ENCODE measurements at places on chromosomes 4 and X.

DNA sequence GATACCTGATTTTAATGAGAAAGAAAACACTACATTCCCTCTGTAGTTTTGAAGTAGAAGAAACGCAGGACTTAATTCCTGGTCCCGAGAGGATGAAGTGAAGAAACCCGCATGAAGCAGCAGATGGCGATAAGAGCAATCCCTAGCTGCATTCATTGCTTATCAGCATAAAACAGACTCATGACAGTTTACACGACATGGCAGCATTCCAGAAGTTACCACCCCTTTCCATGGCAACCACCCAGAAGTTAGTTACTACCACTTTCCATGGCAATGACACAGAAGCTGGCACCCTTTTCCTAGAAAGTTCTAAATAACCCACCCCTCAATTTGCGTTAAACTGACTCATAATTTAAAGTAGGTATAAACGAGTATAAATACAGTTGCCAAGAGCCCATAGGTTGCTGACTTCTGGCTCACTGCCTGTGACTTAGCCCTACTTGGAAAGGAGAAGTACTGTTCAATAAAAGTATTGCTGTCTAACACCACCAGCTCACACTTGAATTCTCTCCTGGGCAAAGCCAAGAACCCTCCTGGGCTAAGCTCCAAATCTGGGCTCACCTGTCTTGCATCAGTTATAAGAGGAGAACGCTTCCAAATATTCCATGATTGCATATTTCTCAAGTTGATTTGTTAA lies 5.5 kb upstream of the XAGE2 start:
- no peak for DNase-seq

GRCh38 chr4:177974461-177974860 lies 532.2 kb upstream of the AGA start:
- DNase-seq = peak; percentile 14

DNA sequence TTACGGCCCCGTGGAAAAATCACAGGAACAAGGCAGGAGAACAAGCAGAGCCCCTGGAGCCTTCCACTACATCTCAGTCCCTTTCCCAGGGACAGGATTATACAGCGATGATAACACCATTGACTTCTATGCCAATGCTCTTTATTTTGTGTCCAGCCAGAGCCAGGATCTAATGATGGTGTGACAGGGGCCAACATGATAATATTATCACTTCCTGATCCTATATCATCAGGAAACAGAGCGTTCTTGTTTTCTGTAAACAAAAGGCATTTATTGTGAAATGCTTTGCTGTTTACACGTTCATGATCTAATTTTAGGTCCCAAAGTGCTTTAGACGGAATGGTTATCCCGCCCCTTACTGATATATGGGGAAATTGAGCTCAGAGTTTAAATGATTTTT lies 12.8 kb downstream of the TMPRSS11E start:
- no peak for DNase-seq

- no peak for DNase-seq
Observed at GRCh38 chrX:54419559-54420302, 20.5 kb upstream of the TSR2 start.

GRCh38 chr4:21790438-21791029 lies 158.0 kb downstream of the KCNIP4 start:
- peak; percentile 48 for DNase-seq

DNA sequence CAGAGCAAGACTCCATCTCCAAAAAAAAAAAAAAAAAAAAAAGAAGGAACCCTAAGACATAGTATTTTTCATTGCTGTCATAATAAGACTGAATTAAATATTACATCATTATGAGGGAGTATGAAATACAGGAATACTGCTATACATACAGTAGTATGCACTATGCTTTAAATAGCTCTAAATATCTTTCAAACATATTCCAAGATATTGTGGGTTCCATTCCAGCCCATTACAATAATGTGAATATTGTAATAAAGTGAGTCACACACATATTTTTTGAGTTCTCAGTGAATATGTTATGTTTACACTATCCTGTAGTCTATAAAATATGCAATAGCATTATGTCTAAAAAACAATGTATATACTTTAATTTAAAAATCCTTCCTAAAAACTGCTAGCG lies 64.8 kb downstream of the GPM6A start:
- no peak for DNase-seq

DNA sequence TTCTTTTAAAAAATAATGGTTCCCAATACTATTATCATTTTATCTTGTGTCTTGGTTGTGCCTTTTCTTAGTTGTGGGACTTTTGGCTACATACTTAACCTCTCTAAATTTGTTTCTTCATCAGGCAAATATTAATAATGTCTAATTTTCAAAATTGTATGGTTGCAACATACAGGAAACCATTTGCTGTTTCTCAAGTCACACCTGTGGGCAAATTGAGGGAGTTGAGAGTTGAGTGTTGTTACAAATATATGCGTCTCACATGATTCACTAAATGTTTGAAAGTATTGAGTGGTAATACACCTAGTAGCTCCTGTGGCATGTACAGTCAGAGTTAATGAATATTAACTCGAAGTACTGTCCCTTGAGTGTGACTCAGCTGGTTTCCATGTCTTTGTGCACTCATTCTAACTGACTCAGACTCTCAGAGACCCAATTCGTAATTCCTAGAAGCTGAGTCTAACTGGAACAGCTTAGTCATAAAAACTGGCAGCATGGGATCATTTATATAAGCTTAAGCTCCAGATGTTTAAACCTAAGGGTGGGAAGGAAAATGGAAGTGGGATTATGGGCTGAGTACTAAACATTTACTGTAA lies 802.4 kb downstream of the TRIML1 start:
- peak; percentile 99 for DNase-seq

- DNase-seq = no peak
Observed at GRCh38 chrX:109782994-109783700, 50.1 kb upstream of the ACSL4 start.

DNA sequence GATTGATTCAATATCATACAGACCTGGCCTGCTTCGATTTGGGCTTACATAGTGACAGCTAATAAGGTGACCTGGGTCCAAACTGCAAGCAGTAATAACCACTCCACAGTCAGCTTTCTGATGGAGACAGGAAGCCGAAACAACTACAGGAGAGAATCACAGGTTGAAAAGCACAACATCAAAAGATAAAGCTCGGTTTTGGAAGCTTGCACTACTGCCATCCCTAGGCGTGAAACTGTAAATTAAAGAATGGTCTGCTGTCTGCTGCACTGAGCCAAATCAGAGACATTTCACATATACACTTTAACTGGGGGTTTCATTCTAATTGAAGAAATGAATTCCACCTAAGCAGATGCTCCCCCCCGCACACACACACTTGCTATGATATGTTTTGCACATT lies 116.3 kb downstream of the DHX15 start:
- no peak for DNase-seq

DNA sequence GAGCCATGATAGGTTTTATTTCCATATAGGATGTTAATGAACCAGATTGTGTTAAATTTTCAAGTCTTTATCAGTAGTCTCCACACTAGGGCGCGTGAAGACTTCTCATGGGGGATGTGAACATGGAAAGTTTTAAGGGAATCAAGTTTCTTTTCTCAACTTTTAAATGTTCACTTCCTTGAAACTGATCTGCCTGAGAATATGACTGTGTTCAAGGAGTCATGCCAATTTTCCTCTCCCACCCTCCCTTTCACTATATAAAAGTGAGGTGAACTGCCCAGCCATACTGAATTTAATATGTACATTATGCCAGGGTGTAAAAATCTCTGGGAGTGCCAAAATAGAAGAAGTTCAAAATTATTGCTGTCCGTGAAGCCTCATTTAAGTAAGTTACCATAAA lies 30.4 kb upstream of the HPGDS start:
- DNase-seq = no peak

GRCh38 chr4:74394476-74395136 lies 29.7 kb downstream of the EREG start:
- DNase-seq = peak; percentile 40

- DNase-seq = no peak
Observed at GRCh38 chrX:144379156-144379555, 495.3 kb downstream of the UBE2NL start.

DNA sequence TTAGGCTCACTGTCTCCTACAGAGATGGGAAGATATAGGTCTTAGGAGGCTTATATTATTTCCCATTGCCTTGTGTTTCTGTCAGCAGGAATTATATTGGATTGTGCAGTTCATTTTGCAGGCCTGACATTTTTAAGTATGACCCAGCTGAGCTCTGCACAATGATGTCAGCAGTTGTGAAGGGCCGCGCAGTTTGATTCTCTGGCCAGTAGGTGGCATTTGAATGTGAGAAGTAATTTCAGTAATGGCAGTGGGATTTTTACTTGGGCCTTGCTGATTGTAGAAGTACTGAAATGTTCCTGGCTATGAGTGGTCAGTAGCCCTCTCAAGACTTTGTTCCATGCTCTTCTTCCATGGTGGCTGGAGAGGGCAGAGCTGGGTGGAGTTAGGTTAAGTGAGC lies 247.2 kb upstream of the MTMR8 start:
- no peak for DNase-seq

DNA sequence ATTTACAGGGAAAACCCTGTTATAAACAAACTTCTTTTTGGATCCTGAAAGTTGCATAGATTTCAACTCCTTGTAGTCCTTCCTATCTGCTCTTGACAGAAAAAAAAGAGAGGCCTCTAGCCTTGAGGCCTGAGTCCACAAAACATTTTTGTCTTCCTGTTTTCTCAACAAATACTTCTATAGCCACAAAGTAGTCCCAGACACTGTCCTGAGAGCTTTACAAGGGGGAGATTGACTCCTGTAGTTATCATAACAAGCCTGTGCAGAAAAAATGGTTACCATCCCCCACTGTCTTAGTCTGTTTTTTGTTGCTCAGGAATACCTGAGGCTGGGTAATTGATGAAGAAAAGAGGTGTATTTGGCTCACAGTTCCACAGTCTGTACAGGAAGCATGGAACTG lies 35.2 kb downstream of the PCDH7 start:
- DNase-seq = peak; percentile 23

GRCh38 chrX:57587607-57588006 lies 4.2 kb upstream of the ZXDB start:
- no peak for DNase-seq

DNA sequence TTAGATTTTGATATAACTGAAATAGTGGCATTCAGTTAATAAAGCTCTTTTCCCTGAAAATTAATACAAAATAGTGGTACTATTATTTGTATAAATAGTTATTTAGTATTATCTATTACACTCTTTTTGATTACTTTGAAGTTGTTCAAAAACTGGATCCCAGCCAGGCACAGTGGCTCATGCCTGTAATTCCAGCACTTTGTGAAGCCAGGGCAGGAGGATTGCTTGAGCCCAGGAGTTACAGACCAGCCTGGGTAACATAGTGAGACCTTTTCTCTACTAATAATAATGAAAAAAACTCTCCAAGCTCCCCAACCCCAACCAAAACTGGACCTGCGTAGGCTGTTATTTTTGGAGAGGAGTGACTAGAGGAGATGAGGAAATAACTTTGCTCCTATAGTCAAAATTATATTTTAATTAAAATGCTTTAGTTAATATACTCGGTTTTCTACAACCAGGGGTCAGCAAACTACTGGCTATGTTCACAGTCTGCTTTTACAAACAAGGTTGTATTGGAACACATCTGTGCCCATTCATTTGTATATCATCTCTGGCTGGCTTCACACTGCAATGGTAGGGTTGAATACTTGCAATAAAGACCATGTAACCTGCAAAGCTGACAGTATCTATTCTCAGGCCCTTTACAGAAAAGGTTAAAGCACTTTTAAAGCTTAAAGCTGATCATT lies 27.6 kb downstream of the GUCY1A1 start:
- DNase-seq = no peak

GRCh38 chr4:110049951-110050925 lies 137.6 kb downstream of the EGF start:
- DNase-seq = peak; percentile 41
